Kidney epithelial cell (primary cell): ENCODE measurements at places on chromosomes 1 and 21.

DNA sequence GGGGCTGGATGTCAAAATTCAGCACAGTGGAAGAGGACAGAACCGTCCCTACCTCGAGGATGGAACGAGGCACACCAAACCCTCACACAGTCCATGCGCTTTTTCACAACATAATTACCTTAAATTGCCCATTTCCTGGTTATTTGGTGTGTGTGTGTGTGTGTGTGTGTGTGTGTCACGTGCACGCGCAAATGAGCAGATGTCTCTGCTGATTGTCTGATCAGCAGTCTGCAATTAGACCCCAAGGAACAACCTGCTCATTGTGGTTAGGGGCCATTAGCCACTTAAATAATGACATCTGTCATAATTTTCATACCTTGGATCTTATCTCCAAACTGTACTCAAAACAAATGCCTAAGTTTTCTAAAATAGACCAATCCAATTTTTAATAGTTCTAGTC is 23.2 kb downstream of the AVPR1B start:
- DNase-seq: no peak

GRCh38 chr1:43349594-43350306 is 9.0 kb upstream of the CDC20 start:
- no peak for DNase-seq

DNA sequence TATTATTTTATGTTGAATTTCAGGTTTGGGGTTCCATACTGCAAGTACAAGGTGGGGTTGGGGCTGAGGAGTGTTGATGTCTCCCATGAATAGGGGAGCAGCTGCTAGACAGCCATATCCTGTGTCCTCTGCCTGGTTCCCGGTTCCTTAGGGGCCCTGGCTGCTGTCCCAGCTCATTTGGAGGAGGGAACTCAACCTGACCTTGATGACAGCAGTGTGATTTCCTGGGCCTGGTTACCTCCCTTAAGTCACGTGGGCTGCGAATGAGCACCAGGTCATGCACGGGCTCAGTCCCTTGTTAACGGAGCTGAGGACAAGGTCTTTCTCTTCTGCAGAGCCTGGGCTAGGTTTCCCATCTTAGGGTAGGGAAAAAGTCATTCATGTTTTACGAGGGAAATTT is 85.1 kb downstream of the MTR start:
- no peak for DNase-seq

- no peak for DNase-seq
These were observed 15.6 kb downstream of the ARHGEF2 start for GRCh38 chr1:155962599-155963211.

- no peak for DNase-seq
These were observed 19.7 kb downstream of the MTARC1 start for GRCh38 chr1:220806408-220806807.
